ENCODE measurements at places on chromosomes 1 and 21. TPM values are rescaled to one million over a fixed set of nuclear protein-coding genes. Genes with fewer than 3 reads are reported as not detected.
A peak's percentile ranks its signal among the peaks of the same experiment; 100 is the strongest.

GRCh38 chr1:55696181-55696754 is 481.1 kb upstream of the USP24 start:
- H3K27ac ChIP-seq = no peak overlapping the region
- no peak for DNase-seq
- no peaks in the 10 kb centered on the region for H3K36me3 ChIP-seq
- H3K27me3 ChIP-seq = no peaks in the 10 kb centered on the region
- H3K4me3 ChIP-seq = no peak overlapping the region

DNA sequence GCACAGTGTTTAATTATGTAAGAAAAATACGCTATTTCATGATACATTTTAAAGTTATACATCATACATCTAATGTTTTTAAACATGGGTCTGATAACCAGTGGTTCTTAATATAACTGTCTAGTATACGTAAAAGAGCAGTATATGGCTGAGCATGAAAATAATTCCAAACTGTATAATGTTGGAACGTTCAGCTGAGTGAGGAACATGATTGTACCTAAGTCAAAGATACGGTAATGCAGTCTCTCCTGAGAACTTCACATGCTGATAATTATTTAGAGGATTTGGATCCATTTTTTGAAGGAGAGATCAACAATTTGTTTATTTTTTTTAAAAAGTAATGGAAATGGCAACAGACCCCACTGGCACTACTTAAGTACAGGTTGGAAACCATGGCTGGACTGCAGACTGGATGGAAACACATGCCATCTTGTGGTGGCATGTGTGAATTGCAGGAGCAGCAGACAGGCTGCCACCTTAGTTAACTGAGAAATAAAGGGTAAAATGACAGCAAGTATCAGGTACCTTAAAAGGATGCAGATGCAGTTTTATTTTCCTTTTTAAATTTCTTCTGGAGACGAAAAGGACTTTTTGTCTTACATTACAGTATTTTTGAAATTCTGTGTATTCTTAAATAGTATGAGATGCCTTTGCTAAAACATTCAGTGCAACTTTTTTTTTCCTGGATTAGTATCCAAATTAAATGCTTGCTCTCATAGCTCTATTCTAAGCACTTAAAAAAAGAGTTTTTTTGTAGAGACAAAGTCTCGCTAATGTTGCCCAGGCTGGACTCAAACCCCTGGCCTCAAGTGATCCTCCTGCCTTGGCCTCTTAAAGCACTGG is 73.8 kb downstream of the MTR start:
- H3K27me3 ChIP-seq = no peaks in the 10 kb centered on the region
- no peak overlapping the region for H3K4me3 ChIP-seq
- peak; percentile 65 for DNase-seq

- DNase-seq = peak; percentile 81
- H3K4me1 ChIP-seq = peaks cover 26% of the 10 kb centered on the region
- peak overlapping the region; percentile 88 for H3K27ac ChIP-seq
- no peaks in the 10 kb centered on the region for H3K27me3 ChIP-seq
- H3K4me3 ChIP-seq = no peak overlapping the region
Observed at GRCh38 chr1:184622136-184622823, 132.4 kb downstream of the EDEM3 start.

Gene SPRR3
- not detected for total RNA-seq
